Stimulated activated CD8-positive, alpha-beta memory T cell treated with anti-CD3 and anti-CD28 coated beads, Interleukin-4, amount 100 ng/mL, for 48 hours (primary cell): ENCODE measurements at places on chromosomes 1 and 21.

DNA sequence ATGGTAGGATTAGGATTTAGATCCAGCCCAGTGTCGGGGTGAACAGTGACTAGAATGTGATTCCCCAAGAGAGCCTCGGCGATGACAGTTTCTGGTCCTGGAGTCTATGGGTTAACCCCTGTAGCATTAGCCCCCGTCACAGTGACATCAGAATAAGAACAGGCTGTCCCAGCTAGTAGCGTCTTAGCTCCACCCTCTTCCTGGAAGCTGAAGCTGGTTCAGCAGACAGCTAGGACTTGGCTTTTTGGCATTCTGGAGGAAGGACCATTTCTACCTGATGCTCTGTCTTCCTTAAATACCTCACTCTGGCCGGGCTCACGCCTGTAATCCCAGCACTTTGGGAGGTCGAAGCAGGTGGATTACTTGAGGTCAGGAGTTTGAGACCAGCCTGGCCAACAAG, 5.0 kb downstream of the NDUFS2 start:
- no peak for DNase-seq

GRCh38 chr1:116252785-116253184, 120.3 kb upstream of the ATP1A1 start:
- DNase-seq, result no peak

DNA sequence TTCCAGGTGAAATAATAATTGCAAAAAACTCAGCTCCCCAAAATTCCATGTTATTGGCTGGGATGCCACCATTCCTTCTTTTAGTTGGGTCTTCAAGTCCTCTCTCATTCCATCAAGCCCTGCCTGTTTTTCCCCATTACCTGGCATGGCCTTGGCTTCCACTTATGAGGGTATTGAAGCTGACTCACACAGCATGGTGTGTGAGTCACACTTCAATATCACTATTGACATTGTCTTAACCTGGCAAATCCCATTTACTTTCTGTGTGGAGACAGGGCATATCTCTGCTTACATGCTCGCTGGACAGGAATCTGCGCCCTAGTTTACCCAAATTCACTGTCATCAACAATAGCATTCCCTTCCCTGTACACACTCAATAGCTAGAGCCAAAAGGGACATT, 1806.8 kb downstream of the BRINP3 start:
- no peak for DNase-seq

DNA sequence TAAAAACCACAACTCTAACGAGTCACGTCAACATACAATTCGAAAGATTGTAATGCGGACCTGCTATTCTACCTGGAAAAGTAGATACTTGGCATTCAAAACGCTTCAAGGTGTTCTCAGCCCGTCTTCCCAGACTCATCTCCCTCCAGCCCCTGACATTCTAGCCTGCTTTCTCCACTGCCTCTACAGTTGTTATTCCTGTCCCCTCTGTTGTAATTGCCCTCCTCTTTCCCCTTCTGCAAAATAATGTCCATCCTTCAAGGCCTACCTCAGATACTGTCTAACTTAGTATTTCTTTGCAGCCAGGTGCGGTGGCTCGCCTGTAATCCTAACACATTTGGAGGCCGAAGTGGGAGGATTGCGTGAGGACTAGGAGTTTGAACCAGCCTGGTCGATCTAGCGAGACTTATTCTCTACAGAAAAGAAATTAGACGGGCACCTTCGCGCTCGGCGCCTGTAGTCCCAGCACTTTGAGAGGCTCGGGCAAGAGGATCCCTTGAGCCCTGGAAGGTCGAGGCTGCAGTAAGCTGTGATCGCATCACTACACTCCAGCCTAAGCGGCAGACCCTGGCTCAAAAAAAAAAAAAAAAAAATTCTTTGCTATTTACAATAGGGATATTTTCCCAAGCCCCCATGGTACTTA, 756 bp upstream of the RBM34 start:
- DNase-seq, result no peak

- no peak for DNase-seq
These were observed 52.7 kb upstream of the DIRAS3 start for GRCh38 chr1:68103011-68103545.
